ENCODE measurements at places on chromosomes 2 and 18.

GRCh38 chr2:61816480-61817355 is 37.1 kb downstream of the FAM161A start:
- no peak for DNase-seq

GRCh38 chr2:104745846-104746245 is 108.1 kb upstream of the POU3F3 start:
- DNase-seq = no peak

GRCh38 chr2:101231240-101231639 is 21.4 kb upstream of the CNOT11 start:
- no peak for DNase-seq

DNA sequence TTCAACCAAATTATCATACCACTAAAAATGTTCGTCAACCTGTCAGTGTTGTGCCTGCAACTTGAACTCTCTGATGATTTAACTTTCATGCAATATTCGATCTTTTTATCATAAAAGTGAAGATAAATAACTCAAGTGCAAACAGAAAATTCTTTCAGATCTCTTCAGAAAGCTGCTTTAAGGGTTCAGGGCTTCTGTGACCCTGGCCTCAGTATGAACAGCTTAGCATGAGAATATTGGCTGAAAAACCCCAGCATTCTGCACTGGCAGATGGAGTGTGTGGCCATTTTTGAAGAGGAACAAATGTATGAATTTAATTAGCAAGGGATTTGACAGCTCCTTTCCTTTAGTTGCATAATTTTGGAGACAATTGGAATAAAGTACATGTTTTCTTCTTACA is 851.4 kb upstream of the SOX11 start:
- DNase-seq = no peak

DNA sequence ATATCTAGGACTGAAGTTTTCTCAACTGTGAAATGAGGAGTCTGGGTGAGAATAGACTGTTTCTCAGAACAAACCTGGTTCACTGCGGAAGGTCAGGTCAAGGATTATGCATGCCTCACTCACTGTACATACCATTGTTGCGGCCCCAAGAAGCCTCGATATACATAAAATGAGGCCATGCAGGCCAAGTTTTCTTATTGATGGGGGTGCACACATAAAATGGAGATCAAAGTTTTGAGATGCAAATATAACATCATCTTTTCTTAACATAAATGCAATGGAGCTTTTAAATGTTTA is 1366.1 kb upstream of the CELF4 start:
- DNase-seq = no peak

- DNase-seq = no peak
Measured at GRCh38 chr2:96895746-96896651, 26.1 kb upstream of the SEMA4C start.

DNA sequence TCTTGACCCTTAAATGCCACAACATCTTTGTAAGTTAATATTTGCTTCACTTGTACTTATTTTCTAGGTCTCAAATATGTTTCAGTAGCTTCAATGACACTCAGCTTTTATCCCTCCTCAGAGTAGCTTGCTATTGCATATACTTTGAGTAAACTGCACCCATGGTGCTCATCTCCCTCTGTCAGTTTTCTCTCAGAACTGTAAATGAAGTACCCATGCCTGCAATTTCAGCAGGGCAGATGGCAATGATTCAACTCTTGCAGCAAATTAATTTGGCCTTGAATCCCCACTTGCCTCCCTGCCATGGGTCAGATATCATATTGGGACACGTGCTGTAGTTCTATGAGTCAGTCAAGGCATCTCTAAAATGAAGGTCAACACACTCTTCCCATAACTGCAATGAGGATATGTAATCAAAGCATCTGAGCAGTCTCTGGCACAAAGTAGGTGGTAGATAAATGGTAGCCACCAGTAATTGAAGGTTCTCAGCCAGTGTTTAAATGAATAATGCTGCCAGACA is 225.8 kb downstream of the PIEZO2 start:
- DNase-seq = no peak

DNA sequence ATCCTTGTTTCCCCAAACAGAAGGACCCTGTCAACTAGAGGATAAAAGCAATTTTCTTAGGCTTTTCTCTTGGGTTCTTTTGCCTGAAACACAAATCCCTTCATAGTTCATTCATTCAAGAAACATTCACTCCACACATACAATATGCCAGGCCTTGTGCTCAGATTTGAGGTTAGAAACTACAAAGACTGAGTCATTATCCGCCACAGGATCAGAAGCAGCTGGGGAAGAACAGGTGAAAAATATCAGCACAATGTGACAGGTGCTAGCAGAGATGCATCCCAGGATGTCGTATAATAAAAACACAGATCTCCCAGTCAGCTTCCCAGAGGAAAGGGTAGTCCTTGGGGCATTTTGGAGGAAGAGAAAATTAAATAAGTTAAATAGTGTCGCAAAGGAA is 172.4 kb downstream of the LRATD1 start:
- no peak for DNase-seq
